ENCODE measurements at places on chromosomes 2 and 18.

DNA sequence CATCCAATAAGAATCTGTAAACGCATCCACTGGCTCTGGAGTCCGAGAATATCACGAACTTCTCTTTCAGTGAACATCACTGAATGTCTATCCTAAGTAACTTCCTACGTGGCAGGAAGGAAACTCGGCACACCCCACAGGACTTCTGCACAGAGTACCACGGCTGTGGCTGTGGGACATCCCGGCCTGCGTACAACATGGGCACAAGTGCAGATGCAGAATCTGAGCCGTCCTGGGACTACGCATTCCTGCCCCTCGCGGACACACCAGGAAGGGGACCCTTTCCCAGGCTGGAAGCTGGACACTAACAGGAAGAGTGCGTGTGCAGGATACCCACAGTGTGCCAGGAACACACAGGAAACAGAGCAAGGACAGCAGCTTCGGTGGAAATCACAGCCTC, 60.6 kb downstream of the ZNF516 start:
- no peak for DNase-seq

GRCh38 chr2:168702579-168702978, 99.9 kb upstream of the NOSTRIN start:
- no peak for DNase-seq

GRCh38 chr2:161199912-161200701, 39.9 kb downstream of the TANK start:
- no peak for DNase-seq

DNA sequence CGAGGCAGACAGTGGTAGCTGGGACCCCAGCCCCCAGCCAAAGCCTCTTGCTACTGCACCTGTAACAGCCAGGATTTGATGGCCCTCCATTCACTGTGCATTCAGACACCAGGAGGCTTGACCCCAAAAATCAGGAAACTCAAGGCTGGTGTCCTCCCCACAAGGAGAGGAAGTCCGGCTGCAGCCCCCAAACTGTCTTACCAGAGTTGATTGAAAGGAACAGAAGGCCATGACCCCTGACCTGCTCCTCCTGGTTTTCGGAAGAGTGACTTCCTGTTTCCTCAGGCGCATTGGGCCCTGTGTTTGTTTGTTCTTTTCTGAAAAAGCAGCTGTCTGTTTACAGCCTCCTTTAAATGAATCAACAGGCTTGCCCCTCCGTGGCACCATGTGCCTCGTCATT, 111.6 kb downstream of the RNF144A start:
- DNase-seq: no peak

- DNase-seq: no peak
Observed at GRCh38 chr2:40147360-40147759, 304.5 kb downstream of the SLC8A1 start.

GRCh38 chr2:16067037-16067406, 126.7 kb downstream of the MYCN start:
- DNase-seq: no peak

- DNase-seq: no peak
Observed at GRCh38 chr2:153509133-153509532, 30.6 kb upstream of the RPRM start.

DNA sequence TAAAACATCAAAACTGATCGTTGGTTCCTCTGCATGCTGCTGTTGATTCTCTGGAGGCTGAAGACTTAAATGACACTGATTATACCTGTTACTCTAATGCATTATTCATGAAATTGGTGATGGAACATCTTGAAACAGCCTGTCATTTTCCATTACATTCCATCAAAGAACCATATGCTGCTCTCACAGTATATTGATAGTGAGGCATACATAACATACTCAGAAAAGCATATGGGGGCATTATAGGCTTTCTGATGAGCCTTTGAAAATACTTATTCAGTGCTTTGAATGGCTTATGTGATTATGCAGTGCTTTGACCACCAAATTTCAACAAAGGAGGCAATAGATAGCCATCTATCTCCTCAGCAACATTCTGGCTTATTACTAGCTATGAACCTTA, 392.1 kb downstream of the CDH19 start:
- DNase-seq: no peak

GRCh38 chr2:178874529-178875240, 67.5 kb upstream of the TTN start:
- DNase-seq: no peak

GRCh38 chr2:71256421-71256820, 29.5 kb upstream of the PAIP2B start:
- no peak for DNase-seq

DNA sequence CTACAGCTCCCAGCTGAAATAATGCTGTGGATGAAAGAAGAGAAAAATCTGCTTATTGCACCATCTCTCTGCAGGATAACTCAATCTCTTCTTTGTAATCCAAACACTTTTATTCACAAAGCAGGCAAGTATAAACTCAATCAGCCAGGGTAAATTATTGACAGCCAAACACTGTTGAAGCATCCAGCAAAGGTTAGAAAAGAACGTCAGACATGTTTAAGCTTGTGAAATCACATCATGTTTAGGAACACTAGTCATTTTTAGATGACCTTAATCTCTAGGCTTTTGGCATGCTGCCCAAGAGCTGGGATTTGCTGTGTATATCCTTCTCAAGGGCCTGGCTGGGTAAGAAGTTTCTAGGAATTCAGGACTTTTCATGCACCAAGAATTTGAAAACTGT, 1148.1 kb upstream of the FANCL start:
- DNase-seq: no peak

- no peak for DNase-seq
Observed at GRCh38 chr2:179440642-179441251, 176.1 kb upstream of the SESTD1 start.

- no peak for DNase-seq
Observed at GRCh38 chr2:142865924-142866323, 11.5 kb upstream of the KYNU start.

DNA sequence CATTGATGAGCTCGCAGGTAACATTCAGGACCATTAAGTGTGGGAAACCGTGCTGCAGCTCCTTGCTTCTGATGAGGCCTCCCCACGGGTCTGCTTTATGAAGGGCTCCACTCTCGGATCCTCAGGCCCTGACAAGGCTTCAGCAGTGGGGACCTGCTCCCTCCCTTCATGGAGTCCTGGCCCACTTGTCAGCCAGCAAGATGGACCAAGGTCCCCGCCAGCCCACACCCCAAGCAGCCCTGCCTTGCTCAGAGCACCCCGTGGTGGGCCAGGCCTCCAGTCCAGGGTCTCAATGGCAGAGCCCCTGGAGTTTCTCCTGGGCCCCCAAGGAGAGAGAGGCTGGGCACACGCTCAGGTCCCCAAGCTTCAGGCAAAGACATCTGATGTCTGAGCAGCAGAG, 41.5 kb downstream of the CROCC2 start:
- DNase-seq: no peak

- DNase-seq: no peak
Observed at GRCh38 chr18:13500869-13501542, 225.4 kb downstream of the FAM210A start.

DNA sequence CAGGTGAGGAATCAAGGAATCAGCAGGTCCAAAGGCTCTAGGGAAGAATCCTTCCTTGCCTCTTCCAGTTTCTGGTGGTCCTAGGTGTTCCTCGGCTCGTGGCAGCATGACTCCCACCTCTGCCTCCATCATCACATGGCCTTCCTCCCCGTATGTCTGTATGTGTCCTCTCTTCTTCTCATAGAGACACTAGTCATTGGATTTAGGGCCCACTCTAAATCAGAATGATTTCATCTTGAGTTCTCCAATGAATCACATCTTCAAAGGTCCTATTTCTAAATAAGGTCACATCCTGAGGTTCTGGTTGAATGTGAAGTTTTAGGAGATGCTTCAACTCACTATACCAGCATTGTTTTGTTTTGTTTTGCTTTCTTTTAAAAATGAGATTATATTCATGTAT, 11.1 kb upstream of the AGFG1 start:
- DNase-seq: no peak

- DNase-seq: no peak
Observed at GRCh38 chr18:37482433-37482832, 83.2 kb downstream of the CELF4 start.

- DNase-seq: no peak
Observed at GRCh38 chr2:168583710-168584521, 127.8 kb downstream of the CERS6 start.

DNA sequence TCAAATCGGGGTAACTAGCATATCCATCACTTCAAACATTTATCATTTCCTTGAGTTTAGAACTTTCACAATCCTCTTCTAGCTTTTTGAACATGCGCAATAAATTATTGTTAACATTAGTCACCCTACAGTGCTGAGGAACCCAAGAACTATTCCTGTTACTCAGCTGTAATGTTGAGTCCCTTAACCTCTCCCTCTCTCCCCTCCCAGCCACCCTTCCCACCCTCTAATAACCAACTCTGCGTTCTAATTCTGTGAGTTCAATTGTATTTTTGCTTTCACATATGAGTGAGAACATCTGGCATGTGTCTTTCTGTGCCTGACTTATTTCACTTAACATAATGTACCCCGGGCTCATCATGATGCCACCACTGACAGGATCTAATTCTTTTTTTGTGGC, 78.6 kb upstream of the RANBP2 start:
- no peak for DNase-seq

DNA sequence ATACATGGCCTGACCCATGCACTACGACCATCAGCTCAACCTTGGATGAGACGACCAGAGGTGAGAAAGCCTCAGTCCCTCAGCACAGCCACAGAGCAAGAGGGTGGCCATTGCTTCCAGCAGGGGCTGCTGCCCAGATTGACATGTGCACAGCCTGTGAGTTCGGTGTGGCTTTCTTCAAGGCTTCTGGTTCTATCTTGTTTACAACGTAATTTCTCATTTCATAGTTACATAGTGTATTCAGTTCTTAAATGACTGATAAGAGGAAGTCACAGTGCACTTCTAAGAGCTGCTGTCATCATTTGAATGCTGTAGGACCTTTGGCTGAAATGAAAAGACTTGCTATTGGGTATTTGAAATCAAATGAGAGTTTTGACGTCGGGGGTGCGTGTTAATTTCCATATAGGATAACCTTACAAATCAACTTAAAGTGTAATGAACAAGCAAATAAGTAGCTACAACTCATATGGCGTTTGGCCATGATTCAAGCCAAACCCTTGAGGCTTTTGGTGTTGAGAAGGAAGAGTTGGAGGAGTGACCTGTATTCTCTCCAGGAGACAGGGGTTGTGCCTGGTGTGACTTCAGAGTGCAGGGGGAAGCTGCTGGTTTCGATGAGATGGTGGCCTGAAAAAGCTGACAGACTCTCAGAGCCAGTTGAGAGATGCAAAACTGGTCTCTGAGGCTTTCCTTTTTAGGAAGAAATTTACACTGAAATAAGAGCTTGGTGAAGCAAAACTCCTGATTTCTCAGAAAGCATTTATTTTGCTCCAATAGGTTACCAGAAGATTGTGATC, 51.0 kb downstream of the TSHZ1 start:
- DNase-seq: no peak

All from stimulated activated CD4-positive, alpha-beta T cell treated with anti-CD3 and anti-CD28 coated beads, Interleukin-2, amount 100 ng/mL, for 4 hours (primary cell).